ENCODE measurements at places on chromosomes 3 and 15.

GRCh38 chr3:156608601-156609514 is 53.9 kb upstream of the SSR3 start:
- DNase-seq: no peak

DNA sequence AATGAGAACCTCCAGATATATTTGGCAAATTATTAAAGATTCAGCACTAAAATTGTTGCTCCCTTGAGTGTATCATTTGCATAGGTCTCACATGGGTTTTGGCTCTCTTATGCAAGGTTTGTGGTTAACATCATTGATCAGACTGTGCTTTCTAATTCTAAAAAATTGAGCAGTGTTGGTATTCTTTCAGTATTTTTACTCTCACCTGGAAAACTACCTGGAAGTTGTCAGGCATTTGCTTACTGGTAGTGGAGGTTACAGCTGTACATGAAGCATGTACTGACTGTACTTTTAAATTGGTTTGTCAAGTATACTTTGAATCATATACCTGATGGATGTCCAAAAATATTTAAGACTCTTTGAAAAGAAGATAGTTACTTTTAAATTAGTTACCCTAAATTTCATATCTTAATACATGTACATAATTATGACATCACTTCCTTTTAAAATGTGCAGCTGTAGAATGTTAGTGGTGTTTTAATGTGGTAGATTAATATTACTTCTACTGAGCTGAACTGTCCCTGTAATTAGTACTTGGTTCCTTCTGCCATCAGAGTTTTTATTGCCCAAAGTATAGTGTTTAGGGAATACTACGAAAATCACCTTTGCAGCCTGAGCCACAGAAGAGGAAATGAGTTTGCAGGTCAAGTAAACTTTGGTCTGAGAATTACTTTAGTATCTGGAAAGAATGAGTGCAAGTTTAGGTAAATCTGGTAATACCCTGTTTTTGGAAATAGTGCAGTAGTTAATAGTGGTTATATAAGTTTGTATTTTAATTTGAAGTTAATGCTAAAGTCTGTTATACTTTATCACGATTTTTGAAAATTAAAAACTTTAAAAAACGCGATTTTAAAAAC is 2.8 kb downstream of the CHD2 start:
- peak; percentile 31 for DNase-seq

- DNase-seq: peak; percentile 27
Observed at GRCh38 chr3:171018156-171018935, 8.2 kb downstream of the SLC2A2 start.

DNA sequence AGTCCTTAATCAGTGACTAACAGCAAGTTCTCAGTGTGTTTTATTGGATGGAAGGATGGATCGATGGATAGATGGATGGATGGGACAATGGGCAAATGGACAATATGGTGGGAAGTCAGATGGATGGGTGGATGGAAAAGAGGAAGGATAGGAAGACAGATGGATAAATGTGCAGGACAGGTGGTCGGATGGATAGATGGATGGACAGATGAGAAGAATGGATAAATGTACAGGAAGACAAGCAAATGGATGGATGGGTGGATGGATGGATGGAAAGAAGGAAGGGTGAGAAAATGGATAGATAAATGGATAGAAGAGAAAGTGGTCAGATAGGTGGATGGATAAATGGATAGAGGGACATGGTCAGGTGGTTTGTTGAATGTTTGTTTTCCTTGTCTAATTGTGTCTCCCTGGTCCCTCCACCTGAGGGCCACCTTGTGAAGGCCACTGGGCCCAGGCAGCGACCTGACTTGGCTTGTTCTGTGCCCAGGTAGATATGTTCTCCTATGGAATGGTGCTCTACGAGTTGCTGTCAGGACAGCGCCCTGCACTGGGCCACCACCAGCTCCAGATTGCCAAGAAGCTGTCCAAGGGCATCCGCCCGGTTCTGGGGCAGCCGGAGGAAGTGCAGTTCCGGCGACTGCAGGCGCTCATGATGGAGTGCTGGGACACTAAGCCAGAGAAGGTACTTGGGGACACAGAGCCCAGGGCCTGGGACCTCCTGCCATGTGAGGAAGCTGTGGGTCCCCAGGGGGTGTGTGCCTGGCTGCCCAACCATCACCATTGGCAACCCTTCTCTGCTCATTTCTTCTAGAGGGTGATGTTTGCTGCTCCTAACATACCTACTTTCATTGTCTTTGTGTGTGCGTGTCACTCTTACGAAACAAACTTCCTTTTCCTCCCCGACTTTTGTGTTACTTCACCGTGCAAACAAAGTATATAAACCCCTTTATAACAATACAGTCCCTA is 137.5 kb downstream of the LRRK1 start:
- no peak for DNase-seq

DNA sequence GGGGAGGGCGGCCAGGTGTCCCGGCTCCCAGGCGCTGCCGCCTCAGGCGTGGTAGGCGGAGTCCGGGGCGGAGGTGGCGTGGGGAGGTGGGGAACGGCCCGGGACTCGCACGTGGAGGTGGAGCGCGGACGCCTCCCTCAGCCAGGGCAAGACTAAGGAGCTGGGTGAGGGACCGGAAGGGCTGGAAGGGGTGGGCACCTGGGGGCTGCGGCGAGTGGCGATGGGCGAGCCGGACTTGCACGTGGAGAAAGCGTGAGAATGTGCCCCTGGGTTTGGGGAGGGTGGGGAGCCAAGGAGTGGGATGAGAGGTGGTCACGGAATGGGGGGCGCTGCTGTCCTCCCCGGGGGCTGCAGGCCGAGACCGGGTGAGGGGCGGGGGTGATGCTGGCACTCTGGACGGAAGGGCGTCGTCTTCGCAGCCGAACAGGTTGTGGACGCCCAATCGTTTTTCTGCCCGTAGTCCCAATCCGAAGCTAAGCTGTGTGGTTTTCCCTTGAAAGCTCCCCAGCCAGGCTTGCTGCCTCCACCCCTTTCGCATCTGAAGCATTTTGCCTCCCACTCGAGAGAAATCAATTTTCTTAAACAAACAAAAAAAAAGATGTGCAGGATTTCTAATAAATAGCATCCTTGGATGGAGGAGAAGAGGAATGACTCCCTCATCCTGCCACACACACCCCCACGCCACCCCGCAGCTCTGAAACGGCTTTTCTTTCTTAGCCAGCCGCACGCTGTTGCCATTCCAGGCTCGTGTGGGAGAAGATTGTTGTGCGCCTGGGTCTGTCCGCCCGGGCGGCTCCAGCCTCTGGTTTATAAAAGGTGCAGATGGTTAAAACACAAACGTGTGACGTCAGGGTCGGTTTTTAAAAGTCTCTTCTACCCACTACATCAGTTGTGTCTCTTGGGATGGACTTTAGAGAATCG is 62.5 kb upstream of the ANKRD28 start:
- DNase-seq: peak; percentile 49

- DNase-seq: no peak
Observed at GRCh38 chr3:118781232-118781631, 253.4 kb downstream of the IGSF11 start.

DNA sequence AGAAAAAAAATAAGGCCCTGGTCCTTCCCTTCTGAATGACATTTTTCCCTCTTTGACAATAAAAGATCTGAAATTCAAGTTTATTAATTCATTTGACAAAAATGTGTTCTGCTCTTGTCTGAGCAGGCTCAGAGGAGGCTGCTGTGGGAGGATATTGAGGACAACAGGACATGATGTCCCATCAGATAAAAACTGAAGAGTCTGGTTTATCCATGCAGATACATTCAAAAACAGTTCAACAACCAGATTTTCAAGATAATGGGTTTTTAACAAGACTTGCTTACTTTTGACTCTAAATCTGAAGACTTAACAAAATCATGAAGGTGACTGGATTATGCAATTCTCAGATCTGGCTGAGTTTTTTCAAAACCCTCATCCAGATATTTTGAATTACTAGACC is 36.9 kb upstream of the STRIT1 start:
- no peak for DNase-seq

DNA sequence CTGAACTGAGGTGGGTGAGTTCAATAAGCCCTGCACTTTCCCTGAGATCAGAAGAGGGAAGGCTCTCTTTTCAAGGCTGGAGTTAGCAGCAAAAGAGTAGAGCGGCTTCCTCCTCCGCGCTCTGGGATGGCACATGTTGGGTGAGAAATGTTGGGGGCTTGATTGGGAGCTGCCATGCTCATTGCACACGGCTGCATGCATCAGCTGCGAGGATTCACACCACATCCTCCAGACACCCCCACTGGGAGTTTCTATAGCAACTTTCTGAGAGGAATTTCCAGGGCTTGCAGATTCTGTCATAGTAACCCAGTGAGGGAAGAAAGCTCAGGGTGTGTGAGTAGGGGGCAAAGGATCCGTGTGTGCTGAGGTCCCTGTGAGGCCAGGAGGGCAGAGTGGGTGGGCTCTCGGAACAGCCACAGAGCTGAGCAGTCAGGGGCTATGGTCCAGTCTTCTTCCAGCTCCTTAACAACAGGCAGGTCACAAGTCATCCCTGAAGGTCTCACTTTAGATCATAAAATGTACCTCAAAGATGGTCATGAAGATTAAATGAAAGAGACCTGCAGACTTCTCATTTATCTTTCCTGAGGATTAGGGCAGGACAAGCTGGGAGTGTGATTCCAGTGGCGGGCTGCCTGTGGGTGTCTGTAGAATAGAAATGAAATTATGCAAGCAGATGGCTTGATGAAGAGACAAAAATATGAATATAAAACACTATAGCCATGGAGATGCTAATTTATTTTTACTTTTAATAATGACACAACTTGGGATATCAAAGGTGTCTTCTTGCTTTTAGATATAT is 75.7 kb upstream of the CHRNA7 start:
- DNase-seq: no peak

GRCh38 chr3:114242947-114243346 is 5.6 kb upstream of the ZNF80 start:
- DNase-seq: no peak

DNA sequence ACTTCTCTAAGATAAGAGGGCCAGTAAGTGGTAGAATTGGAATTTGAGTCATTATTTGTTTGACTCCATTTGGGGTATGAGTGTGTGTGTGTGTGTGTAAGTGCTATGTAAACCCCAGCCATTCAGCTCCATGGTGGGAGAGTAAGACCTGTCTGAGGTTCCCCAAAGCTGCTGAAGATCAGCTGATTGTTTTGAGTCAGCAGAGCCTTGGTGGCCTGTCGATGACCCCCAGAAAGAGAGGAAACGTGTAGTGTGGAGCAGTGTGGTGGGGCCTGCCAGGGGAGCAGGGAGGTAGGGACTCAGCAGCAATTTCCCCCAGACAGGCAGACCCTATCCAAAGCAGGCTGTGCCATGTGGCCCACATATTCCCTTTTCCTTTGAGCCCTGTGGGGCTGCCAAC is 5.3 kb downstream of the DVL3 start:
- peak; percentile 46 for DNase-seq

DNA sequence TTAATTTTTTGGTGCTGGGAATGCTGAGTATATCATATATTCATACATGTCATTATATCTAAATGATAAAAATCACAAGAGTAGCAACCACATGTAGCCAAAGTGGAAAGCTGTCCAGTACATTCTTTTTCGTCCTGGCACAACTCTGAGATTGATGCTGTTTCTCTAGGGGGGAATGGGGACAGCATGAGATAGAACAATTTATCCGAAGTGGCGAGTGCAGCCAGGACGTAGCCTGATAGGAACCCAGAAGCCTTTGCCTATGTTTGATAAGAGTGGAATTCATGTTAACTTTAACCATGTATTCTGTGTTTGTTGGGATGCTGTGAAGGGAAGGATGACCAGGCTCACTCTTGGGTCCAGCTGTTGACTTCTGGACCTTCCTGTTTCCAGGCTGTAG is 20.9 kb downstream of the PTPRG start:
- no peak for DNase-seq

DNA sequence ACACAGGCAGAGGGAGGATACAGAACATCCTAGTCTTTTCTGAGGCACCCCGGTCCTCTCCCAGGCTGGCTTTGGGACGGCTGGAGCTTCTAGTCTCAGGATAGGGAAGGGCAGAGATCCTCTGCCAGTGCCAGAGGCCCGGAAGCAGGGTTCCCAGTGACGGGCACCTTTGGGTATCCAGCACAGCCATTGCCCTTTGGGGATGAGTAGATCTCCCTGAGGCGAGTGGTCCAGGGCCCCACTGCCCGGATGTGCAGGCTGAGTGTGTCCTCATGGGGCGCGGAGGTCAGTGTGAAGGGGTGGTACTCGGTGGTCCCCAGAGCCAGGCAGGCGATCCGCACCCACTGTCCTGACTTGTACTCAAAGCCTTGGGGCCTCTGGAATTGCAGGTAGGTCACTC is 18.3 kb downstream of the DUOX2 start:
- no peak for DNase-seq

GRCh38 chr15:66570842-66571478 is 5.2 kb upstream of the LCTL start:
- DNase-seq: no peak

GRCh38 chr15:58882243-58882642 is 51.2 kb downstream of the SLTM start:
- DNase-seq: no peak

DNA sequence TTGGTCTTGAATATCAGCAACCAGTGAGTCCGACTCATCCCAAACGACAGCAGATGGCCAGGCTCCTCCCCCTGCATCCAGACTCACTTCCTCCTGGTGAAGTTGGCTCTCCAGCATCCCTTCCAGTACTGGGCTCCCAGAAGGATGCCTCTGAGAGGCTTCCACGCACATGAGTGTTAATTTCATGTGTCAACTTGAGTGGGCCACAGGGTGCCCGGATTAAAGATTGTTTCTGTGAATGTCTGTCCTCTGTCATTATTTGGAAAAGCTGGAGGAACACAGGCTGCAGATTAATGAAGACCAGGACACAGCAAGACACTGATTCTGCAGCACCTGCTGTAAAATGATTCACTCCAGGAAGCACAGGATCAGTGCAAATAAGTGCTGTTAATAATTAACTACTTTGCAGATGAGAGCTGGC is 99.8 kb downstream of the ATP10A start:
- DNase-seq: no peak

Measured in HCEC 1CT (cell line).